ENCODE measurements at places on chromosomes 16 and 17.

GRCh38 chr16:880471-881171 lies 80.1 kb upstream of the GNG13 start:
- H3K27me3 ChIP-seq = no peaks in the 10 kb centered on the region
- H3K4me3 ChIP-seq = no peak overlapping the region
- H3K27ac ChIP-seq = no peak overlapping the region

DNA sequence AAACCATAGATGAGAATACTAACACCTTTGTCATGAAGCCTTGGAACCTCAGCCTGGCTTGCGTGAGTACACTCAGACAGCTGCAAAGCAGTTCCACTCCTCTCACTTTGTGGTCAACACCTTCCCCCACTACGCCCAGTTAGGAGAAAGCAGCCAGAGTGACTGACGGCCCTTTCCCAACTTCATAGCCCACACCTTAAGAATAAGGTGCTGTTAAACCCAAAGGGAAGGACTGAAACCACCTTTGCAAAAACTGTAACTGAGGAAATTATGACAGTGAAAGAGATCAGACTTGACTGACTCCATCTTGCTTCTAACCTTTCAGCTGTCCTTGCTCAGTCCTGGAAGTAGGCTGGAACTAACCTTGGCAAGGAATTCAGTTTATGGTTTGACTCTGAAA lies 13.7 kb downstream of the N4BP1 start:
- no peaks in the 10 kb centered on the region for H3K27me3 ChIP-seq
- no peak overlapping the region for H3K4me3 ChIP-seq
- H3K27ac ChIP-seq = no peak overlapping the region
- no peak for DNase-seq
- no peaks in the 10 kb centered on the region for H3K4me1 ChIP-seq

DNA sequence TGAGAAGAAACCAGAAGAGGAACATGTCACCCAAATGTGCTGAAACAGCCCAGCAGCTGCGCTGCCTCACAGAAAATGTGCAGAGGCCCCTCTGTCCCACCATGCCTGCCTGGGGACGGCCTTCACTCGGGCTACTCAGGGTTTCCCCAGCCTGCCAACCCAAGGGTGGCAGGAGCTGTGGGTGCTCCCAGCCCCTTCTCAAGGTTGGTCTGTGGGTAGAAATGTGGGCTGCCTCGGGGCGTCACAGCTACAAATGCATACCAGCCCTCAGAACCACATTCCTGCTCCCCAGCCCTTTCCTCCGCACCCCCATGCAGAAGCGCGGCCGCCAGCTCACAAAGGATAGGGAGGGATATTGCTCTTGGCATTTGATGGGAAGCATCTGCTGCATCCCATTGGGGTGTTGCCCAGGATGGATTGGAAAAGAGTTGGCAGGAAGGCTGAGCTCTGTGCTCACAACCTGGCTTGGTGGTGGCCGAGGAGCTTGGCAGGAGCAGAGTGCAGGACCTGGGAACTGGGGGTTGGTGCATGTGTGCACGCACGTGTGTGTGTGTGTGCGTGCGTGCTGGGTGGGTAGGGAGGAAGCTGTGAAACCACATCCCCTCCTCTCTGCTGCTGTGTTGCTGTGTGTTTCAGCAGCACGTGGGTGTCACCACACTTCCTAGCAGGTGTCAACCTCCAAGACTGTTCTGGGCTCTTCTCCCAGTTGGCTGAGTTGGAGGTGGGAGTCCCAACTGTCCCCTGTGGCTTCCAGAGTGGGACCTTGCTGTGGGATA lies 304.4 kb downstream of the SEC14L1 start:
- H3K4me3 ChIP-seq = no peak overlapping the region
- peaks cover 72% of the 10 kb centered on the region for H3K4me1 ChIP-seq
- H3K36me3 ChIP-seq = no peaks in the 10 kb centered on the region
- no peaks in the 10 kb centered on the region for H3K27me3 ChIP-seq
- H3K27ac ChIP-seq = peak overlapping the region; percentile 49

- no peak overlapping the region for H3K4me3 ChIP-seq
- H3K27ac ChIP-seq = peak overlapping the region; percentile 42
- peak; percentile 15 for DNase-seq
- peaks cover 45% of the 10 kb centered on the region for H3K4me1 ChIP-seq
- no peaks in the 10 kb centered on the region for H3K27me3 ChIP-seq
Observed at GRCh38 chr16:69217433-69217832, 30.5 kb downstream of the SNTB2 start.

GRCh38 chr17:65061646-65062045 lies 5.1 kb upstream of the GNA13 start:
- H3K4me3 ChIP-seq = no peak overlapping the region
- H3K36me3 ChIP-seq = no peaks in the 10 kb centered on the region
- peaks cover 9% of the 10 kb centered on the region for H3K4me1 ChIP-seq
- no peaks in the 10 kb centered on the region for H3K27me3 ChIP-seq
- no peak overlapping the region for H3K27ac ChIP-seq
- DNase-seq = no peak

GRCh38 chr16:10616756-10617640 lies 36.6 kb upstream of the EMP2 start:
- H3K4me3 ChIP-seq = no peak overlapping the region
- H3K4me1 ChIP-seq = peaks cover 4% of the 10 kb centered on the region
- H3K36me3 ChIP-seq = no peaks in the 10 kb centered on the region
- H3K27ac ChIP-seq = no peak overlapping the region
- no peaks in the 10 kb centered on the region for H3K27me3 ChIP-seq

DNA sequence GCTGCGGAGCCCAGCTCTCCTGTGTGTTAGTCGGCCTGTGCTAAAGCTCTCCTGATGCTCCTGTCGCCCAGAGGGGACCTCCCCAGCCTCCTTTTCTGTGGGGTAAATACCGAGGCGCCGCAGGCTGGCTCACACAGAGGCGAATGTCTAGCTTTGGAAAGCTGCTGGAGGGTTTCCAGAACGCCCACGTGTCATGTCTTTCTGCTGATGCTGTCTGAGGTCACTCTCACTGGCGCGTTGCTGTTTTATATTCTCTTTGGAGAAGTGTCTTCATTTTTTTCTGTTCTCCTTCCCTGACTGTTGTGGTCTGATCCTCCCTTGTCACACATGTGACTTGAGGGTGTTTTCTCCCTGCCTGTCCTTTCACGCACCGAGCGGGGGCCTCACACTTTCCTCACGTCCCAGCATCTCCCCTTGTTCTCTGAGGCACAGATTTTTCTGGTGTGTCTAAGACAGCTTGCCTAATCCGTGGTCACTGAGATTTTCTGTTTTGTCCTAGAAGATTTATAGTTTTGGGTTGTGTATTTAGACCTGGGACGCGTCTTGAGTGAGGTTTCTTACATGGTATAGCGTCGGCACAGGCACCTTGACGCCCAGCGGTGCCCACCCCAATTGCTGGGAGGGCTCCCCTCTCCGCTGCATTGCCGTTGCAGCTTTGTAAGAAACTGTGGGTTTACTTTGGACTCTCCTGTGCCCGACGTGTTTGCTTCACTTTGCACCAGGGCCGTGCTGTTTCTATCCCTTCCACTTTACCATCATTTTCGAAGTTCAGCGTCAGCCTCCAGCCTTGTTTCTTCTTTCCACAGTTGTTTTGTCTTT lies 92.1 kb upstream of the ZNF750 start:
- H3K27ac ChIP-seq = no peak overlapping the region
- DNase-seq = no peak
- no peaks in the 10 kb centered on the region for H3K36me3 ChIP-seq
- no peak overlapping the region for H3K4me3 ChIP-seq

DNA sequence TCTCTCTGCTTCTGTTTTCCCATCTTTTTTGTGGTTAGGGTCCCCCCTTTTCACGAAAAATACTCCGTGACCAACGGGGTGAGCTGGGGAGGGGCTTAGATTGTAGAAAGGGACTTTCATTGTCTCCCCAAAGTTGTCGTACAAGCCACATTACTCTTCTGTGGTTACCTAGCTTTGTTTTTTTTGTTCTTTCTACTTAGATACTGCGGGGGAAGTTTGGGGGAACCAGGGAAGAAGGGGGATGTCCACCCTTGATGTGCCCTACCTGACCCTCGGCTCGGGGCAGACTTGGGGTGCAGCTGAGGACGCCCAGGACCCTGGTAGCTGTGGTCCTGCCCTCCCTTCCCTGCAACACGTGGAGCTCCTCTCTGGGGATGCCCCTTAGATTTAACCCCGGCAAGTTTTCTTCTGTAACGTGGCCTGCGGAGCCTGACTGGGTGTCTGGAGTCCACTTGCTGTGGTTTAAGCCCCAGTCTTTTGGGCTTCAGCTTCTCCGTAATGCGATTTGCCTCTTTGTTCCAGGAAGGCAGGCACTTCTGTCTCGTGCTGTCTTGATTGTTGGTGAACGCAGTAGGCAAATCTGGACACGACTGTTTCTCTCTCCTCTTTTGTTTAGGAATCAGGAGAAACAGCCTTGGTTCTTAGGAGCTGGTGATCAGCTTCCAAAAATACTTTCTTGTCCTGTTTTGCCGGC lies 892 bp downstream of the ABCC1 start:
- DNase-seq = no peak
- no peaks in the 10 kb centered on the region for H3K36me3 ChIP-seq
- no peaks in the 10 kb centered on the region for H3K27me3 ChIP-seq
- peak overlapping the region; percentile 76 for H3K4me3 ChIP-seq
- H3K27ac ChIP-seq = peak overlapping the region; percentile 98

- no peaks in the 10 kb centered on the region for H3K27me3 ChIP-seq
- peak overlapping the region; percentile 7 for H3K4me3 ChIP-seq
- H3K4me1 ChIP-seq = peaks cover 72% of the 10 kb centered on the region
Observed at GRCh38 chr17:82269882-82270500, 3.5 kb downstream of the CSNK1D start.

- H3K4me1 ChIP-seq = no peaks in the 10 kb centered on the region
- DNase-seq = no peak
- H3K27me3 ChIP-seq = no peaks in the 10 kb centered on the region
- no peak overlapping the region for H3K4me3 ChIP-seq
- H3K27ac ChIP-seq = no peak overlapping the region
- H3K36me3 ChIP-seq = no peaks in the 10 kb centered on the region
Observed at GRCh38 chr16:56226187-56226586, 34.9 kb downstream of the GNAO1 start.
